ENCODE measurements at places on chromosomes 16 and 17.

- no peak for DNase-seq
Measured at GRCh38 chr17:61464130-61464842, 12.1 kb downstream of the TBX4 start.

DNA sequence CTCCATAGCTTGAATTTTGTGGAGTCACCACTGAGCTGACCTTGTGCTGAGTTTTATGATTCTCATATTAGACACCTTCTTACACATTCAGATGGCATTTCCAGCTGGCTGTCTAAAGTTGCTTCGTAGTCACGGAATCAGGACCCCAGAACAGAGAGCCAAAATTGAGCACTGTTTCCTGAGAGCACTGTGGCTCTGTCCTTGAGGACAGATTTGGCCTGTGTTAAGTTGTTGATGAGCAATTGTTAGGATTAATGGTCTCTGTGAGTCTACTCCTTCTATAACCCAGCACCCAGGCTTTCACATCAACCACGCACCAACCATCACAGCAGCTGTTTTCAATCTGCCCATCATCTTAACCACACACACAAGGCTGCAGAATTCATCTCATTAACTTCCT is 277.5 kb upstream of the HSBP1 start:
- DNase-seq, result no peak

- no peak for DNase-seq
Measured at GRCh38 chr16:14445937-14446715, 183.9 kb downstream of the PARN start.

DNA sequence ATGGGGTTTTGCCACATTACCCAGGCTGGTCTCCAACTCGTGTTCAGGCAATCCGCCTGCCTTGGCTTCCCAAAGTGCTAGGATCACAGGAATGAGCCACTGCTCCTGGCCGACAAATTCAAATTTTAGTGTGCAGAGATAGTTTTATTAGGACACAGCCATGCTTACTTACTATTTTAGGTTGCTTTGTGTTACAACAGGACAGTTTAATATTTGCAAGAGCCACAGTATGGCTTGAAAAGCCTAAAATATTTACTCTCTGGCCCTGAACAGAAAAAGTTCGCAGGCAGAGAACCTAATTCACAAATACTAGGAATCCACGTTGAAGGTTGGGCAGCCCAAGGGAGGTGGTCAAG is 12.6 kb upstream of the ETV4 start:
- no peak for DNase-seq

DNA sequence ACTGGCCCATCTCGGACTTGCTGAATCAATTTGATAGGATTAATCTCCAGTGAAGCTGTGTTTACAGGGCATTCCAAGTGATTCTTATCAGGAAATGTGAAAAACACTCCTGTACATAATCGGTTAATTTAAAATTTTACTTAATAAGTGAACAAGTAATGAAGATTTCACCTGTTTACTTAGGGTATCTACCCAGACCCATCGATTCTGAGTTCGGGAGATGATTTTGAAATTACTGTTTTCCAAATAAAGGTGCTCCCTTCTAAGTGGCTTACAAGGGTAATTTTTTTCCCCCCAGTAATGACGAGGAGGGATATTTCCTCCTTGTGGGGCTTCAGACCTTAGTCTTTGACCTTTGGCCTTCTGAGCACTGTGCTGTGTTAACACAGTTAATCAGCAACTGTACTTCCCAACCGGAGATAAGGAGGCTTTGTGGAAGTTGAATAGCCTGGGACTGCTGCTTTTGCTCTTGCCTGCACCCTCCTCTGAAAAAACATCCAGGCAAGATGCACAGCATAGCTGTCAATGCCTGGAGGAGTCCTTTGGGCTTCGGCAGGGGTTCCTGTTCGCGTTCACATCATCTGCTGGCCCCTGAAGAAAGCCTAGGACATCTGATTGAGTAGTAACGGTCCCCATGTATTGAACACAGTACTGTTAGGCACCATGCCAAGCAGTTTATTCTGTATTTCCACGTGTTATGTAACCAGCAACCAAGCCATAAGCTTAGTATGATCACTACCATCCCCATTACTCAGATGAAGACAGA is 1.8 kb downstream of the FAHD1 start:
- no peak for DNase-seq

- no peak for DNase-seq
Measured at GRCh38 chr16:26664086-26664485, 402.6 kb upstream of the C16orf82 start.

GRCh38 chr17:12603566-12603965 is 62.1 kb upstream of the MYOCD start:
- DNase-seq, result no peak

DNA sequence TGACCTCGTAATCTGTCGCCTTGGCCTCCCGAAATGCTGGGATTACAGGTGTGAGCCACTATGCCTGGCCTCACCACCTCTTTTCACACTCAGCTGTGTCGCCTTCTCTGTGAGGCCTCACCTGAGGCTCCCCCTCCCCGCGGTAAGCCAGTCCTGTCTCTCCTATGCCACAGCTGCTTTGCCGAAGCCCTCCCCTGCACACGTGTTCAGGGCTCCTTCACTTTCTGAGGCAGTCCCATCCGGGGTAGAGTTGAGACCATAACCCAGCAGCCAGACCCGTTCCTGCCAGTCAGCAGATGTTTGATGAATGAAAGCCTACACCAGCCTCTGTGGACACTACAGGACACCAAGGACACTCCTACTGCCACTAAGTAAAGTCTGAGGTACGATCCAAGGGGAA is 10.6 kb downstream of the USP7 start:
- no peak for DNase-seq

DNA sequence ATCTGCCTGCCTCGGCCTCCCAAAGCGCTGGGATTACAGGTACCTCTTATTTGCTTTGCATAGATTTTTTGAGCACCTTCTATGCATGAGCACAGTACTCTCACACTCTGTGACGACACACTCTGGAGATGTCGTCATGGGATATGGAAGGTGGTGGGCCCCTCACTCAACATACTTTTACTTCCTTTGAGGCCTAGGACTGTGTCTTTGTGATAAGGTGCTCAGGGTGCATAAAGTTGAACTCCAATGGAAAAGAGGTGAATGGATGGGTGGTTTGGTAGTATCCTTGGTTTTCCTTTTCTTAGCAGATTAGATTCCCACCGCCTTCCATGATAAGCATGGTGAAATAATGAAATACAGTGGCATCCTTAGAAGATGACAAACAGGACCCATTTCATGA is 6.1 kb upstream of the CDK5RAP3 start:
- no peak for DNase-seq

DNA sequence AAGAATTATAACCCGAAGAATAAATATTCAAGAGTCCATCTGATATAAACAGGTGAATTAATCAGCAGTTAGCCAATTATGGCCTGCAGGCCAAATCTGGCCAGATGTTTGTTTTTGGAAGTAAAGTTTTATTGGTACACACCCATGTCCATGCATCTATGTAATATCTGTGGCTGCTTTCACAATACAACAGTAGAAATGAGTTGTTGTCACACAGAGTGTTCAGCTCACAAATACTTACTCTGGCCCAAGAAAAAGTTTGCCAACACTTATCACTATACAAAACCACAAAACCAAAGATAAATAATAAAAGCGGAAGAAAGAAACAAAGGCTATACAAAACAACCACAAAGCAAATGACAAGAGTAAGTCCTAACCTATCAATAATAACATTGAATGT is 109.4 kb downstream of the CDYL2 start:
- no peak for DNase-seq

GRCh38 chr16:53154513-53154912 is 99.7 kb downstream of the CHD9 start:
- DNase-seq, result no peak

- no peak for DNase-seq
Measured at GRCh38 chr17:60095381-60095780, 16.7 kb upstream of the HEATR6 start.

- DNase-seq, result no peak
Measured at GRCh38 chr16:24279982-24280515, 23.9 kb downstream of the CACNG3 start.

DNA sequence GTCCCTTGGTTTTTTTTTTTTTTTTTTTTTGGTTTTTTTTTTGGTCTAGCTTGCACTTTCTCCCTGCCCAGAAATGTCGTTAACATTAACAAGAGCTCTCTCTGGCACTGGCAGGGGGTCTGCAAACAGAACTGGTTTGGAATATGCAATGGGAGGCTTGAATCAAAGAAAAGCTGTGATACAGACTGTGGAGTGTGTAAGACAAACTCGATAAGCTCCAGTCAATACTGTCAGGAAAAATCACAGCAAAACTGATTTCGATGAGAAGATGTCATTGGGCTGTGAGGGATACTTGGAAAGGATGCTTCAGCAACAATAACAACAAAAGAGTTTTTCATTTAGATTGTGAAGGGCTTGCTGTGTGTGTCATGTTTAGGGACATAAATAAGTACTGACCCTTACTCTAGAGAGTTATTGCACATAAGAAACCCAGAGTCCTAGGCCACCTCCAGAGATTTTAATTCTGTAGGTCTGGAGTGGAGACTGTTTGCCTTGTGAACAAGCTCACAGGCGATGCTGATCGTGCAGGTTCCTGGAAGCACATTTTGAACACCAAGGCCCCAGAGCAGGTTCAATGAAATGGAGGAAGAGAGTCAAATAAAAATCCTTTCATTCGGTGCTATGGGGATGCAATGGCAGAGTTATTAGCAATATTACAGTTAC is 470.7 kb upstream of the RBFOX1 start:
- DNase-seq, result no peak
